ENCODE measurements at places on chromosomes 5 and 9.

- DNase-seq: peak; percentile 98
These were observed 2.4 kb upstream of the IL7R start for GRCh38 chr5:35854248-35854647.

GRCh38 chr5:138339091-138339456, 1.0 kb downstream of the FAM53C start:
- no peak for DNase-seq

DNA sequence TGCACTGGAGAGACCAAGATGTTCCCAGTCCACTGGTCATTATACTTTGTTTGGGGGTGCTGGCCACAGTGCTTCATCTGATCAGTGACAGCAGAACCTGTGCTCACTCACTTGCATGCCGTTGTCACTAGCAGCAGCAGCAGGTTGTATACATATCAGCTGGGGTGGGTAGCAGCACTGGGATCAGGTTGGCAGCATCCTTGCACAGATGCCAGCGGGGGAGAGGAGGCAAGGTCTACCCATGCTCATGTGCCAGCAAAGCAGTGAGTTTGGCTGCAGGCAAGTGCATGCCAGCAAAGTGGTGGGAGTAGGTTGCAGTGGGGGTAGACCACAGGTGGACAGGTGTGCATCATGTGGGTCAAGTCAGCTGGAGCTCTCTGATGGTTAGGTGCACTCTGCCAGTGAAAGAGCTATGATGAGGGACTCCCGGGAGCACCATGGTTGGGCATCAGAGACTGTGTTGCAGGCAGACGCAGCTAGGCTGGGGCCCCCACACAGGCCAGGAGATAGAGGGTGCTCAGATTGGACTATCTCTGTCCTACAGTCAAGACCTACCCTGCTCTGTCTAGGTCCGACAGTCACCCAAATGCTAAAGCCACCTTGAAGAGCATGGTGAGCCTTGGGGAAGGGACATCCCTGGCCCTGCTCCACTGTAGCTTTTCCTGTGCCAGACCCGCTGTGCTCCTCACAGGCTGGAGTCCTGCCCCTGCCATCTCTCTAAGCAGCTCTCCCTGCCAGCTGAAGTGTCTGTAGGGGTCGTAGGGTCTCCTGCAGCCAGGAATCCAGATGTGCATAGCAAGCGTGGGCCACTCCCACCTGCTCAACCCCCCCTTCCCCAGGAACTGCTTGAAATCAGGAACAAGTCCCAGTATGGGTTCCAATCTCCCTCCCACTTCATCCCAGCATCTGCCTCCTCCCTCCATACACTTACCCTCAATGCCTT, 119.8 kb downstream of the RNF180 start:
- DNase-seq: no peak

DNA sequence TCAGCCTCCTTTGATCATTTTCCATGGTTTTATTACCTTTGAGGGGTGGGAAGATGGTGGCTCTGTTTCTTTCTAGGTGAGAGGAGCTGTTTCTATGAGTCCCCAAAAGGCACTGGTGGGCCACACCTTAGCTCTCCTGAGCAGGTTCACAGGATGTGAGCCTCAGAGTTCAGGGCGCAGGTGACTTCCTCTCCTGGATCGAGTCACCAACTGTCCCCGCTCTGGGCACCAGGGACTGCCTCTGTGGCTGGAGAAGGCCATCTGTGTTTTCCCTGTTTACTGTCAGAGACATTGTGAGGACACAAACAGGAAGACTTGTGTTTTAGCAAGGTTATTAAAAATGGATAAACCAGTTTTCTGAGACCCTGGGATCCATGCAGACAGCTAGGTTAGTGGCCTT, 68.5 kb downstream of the IL31RA start:
- DNase-seq: no peak

DNA sequence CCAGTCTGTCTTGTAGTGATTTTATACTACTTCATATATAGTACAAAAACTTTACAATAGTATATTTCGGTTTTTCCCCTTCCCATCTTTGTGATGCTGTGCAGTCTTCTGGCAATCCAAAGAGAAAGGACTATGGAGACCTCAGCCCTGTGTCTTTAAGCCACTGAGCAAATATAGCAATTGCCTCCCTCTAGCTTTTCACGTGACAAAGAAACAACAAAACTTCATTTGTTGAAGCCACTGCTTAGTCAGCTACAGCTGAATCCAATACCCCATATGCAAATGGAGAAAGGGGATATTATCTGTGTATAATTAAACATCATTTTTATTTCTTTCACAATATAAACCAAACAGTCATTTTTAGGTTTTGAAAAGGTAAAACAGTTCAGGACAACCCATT, 142.8 kb upstream of the STK32A start:
- no peak for DNase-seq

GRCh38 chr5:50420343-50420935, 20.6 kb downstream of the EMB start:
- no peak for DNase-seq

- DNase-seq: no peak
These were observed 9.8 kb upstream of the CTSL start for GRCh38 chr9:87716141-87716540.

DNA sequence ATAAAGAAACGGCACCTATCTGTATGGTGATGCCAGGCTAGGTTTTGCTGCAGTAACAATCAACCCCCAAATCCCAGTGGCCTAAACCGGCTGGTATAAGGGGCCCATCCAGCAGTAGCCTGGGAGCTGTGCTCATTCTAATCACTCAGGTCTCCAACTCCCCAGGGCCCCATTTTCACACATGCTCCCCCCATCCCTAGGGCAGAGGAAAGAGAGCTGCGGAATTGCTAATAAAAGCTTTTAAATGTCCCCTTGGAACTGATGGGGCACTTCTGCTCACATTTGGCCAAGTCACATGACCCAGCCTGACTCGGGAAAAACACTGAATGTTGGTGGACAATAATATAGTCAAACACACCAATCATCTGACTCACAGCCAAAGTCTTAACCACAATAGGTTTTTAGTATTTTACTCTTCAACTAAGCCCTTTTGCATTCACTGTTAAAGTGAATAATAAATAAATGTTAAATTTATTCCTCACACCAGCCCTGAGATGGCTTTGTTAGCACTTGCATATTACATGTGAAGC, 1.6 kb downstream of the FBLL1 start:
- DNase-seq: no peak

GRCh38 chr9:100525563-100525962, 52.3 kb upstream of the CAVIN4 start:
- DNase-seq: no peak

DNA sequence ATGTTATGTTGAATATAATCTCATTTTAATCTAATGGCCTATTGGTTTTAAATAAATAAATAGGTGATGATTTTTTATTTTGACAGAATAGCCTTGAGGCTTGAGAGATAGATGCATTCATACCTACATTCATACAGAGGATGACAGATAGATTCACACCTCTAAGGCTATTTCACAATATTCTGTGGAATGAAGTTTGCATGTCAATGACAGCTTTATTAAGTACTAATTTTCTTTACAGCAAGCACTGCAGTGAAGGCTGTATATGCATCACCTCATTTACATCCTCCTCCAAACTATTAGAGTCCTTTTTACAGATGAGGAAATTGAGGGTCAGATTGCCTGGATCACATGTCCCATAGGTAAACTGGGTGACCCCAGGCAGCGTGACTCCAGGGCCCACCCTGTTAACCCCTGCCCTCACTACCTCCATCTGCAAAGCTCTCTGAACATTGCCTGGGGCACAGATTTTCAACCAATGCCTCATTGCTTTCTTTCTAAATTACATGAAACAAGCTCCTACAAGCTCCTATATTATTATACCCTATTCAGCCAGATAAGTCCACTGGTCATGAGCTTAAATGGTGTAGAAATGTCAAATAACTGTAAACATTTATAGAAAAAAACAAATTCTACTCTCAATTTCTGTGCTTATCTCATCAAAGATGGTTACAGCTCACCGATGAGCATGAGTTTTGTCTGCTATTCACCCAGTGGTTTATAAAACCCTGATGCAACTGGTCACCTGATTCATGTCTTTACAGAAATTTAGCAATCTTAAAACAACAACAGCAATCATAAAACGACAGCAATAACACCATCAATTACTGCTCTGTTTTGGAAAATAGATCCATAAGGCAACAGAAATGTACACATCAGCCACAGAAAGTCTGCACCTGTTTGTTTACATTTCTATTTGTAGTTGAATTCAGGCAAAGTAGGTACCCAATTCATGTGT, 338.0 kb downstream of the NSG2 start:
- no peak for DNase-seq

DNA sequence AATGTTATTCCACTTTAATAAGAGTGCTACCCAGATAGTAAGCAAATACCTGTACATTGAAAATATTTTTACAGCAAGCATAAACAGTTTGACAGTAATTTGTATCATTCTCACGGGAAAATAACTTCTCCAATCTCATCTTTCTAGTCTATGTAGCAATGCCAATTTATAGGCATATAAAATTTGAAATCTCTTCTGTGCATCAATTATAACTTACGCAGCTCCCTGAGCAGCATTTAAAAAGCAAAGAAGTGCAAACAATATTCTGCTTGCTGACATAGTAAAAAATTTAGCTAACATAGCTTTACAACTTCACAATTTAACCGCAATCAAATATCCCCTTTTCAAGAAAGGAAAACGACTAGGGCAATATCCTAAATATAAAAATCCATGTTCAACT, 257.3 kb downstream of the FBXL17 start:
- no peak for DNase-seq

DNA sequence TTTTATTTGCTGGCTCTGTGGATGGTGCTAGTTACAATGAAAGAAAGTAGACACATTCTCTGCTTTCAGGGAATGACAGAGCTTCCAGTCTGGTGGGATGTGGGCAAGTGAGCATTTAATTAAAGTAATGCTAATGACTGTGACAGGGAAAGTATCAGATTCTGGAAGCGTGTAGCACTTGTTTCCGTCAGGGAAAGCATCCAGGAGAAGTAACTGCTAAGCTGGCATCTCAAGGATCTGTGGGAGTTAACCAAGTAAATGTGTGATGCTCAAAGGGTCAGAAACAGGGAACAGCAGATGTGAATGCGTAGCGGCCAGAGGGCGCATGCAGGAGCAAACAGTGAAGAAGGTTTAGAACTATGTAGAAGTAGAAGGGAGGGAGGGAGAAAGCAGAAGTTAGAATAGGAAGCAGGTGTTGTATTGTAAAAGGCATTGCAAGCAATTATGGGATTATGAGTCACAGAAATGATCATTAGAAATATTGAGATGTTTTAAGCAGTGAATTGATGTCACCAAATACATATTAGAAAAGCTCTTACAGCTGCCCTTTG, 12.2 kb downstream of the KLHL9 start:
- DNase-seq: no peak

DNA sequence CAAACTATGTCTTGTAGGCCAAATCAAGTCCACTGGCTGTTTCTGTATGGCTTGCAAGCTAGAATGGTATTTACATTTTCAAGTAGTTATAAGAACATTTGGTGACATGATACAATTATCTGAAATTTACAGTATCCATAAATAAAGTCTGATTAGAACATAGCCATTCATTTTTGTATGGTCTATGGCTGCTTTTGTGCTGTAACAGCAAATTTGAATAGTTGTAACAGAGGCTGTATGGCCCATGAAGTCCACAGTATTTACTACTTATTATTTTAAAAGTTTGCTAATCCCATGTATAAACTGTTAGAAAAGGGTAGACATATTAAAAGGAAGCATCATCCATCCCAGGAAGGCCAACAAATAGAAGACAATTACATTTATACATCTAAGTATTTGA, 17.7 kb downstream of the DHX29 start:
- DNase-seq: no peak

DNA sequence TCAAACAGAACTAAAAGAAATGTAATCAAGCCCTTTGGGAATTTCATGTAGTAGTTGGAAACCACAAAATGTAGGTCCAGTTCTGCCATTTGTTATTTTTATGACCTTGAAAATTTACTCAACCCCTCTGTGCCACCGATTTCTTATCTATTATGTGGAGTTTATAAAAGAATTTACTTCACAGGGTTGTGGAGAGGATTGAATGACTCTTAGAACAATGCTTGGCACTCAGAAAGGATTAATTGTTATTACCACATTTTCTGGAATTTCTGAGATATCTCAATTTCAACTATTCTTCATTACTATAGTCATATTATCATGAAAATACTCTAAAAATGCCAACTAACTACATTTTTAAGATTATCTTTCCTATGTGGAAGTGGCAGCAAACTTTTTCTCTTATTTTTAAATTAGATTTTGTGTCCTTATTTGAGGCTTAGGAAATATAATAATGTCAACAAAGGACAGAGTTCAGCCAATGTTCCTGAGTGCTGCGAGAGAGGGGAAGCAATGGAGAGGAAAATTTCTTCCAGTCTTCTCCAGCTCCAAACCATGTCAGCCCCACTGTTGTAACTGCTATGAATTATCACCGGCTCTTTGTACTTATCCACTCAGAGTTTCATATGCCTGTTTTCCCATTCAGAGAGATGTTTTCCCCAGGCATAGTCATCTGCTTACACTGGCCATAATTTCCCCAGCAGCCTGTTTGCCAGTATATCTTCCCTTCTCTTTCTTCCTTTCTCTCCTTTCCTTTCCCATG, 525.6 kb downstream of the SPATA31D1 start:
- DNase-seq: no peak

DNA sequence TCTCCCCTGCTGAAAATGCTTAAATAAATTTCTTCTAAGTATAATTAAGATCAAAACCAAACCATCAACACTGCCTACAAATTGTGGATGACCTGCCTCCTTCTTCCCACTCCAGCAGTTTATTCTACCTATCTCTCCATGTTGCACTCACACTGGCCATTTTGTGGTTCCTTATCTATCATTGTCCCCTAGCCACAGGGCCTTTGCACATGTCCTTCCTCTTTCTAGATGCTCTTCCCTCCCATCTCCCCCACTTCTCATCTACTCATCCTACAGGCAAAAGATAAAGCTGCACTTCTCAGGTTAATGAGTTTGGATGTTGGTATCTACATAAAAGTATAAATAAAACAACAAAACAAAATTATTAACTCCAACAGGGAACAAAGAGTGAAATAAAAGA, 70.6 kb upstream of the CCNG1 start:
- DNase-seq: no peak

GRCh38 chr5:41869151-41869723, 988 bp downstream of the OXCT1 start:
- no peak for DNase-seq
